T-helper 17 cell (primary cell): ENCODE measurements at places on chromosomes 1 and 21.

DNA sequence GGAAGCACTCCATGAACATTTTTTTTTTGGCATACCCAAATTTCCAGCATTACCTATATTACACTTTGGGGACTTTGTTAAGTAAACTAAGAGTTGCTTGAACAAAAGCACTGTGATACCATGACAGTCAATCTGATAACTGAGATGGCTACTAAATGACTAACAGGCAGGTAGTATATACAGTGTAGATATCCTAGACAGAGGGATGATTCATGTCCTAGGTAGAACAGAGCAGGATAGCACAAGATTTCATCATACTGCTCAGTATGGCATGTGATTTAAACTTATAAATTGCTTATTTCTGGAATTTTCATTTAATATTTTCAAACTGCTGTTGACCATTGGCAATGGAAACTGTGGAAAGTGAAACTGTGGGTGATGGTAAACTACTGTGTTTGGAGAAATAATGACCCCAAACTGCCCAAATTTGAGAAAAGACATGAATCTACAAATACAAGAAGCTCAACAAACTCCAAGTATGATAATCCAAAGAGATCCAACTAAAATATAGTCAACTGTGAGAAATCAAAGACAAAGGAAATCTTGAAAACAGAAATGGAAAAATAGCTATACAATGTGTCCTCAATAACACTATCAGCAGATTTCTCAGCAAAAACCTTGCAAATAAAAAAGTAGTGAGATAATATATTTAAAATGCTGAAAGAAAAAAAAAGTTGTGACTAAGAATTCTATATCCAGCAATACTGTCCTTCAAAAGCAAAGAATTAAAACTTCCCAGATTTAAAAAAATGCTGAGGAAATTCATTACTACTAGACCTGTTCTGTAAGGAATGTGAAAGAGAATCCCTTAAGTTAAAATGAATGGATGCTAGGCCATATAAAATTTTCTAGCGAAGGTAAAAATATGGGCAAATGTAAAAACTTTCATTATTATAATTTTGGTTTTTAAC is 410.4 kb downstream of the DUSP10 start:
- no peak for DNase-seq
- H3K27me3 ChIP-seq = no peaks in the 10 kb centered on the region
- H3K36me3 ChIP-seq = no peaks in the 10 kb centered on the region
- no peak overlapping the region for H3K27ac ChIP-seq

DNA sequence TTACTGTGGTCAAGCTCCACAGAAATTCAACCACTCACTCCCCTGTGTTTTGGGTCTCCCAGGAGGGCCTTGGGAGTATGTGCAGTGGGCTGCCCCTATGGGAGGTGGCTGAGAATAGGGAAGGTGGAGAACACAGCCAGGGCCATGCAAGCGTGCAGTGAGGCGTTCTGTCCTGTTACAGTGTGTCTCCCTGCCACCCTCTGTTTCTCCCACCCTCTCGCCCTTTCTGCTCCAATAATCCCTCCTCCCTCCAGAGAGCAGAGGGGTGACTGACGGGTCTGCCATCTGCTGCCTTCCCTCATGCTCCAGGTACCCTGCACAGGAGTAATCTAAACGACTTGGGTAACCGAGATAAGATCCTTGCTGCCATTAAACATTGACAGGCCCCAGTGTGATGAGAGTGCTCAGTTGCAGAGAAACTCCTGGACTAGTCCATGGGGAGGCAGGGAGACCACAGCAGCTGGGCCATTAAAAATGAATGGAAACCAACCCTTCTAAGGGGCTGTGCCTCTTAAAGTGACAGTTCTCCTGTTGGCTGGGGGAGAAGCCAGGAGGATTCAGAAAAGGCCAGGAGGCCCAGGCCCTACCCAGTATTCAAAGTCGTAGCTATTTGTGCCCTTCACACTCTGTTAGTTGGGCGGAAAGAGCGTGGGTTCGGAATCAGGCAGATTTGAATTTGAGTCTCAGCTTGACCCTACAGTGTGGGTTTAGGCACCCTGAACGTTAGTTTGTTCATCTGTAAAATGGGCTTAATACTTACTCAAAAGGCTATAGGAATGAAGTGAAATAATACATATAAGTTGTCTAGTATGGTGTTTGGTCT is 22.4 kb upstream of the BTG2 start:
- no peaks in the 10 kb centered on the region for H3K27me3 ChIP-seq
- H3K27ac ChIP-seq = no peak overlapping the region
- peaks cover 2% of the 10 kb centered on the region for H3K36me3 ChIP-seq
- DNase-seq = no peak

GRCh38 chr1:246725191-246725590 is 982 bp downstream of the SCCPDH start:
- DNase-seq = no peak
- peaks cover 2% of the 10 kb centered on the region for H3K36me3 ChIP-seq
- H3K27me3 ChIP-seq = peaks cover 4% of the 10 kb centered on the region

- no peaks in the 10 kb centered on the region for H3K27me3 ChIP-seq
- no peak for DNase-seq
- H3K36me3 ChIP-seq = no peaks in the 10 kb centered on the region
Observed at GRCh38 chr1:89761901-89762300, 58.9 kb upstream of the LRRC8D start.

DNA sequence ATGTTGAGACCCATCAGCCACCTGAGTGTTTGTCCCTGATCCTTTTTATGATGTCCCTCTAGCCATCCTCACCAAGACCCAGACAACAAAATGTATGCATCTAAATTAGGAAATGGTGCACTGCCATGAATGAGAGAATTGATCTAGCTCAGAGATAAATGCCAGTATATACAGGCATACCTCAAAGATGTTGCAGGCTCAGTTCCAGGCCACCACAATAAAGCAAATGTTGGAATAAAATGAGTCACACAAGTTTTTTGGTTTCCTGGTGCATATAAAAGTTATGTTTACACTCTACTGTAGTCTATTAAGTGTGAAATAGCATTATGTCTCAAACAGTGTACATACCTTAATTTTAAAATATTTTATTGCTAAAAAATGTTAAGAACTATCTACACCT is 63.9 kb downstream of the CHIA start:
- H3K36me3 ChIP-seq = no peaks in the 10 kb centered on the region
- no peaks in the 10 kb centered on the region for H3K27me3 ChIP-seq
- H3K27ac ChIP-seq = peak overlapping the region; percentile 16
- no peak for DNase-seq
- peaks cover 14% of the 10 kb centered on the region for H3K4me1 ChIP-seq
